WERI-Rb-1 (cell line): ENCODE measurements at places on chromosomes 1 and 21.

GRCh38 chr1:42251042-42251441 lies 84.0 kb downstream of the FOXJ3 start:
- no peak for DNase-seq

GRCh38 chr1:203544485-203544884 lies 50.5 kb downstream of the OPTC start:
- no peak for DNase-seq

- DNase-seq, result peak; percentile 80
Measured at GRCh38 chr21:45013260-45013841, 61.0 kb upstream of the ADARB1 start.

DNA sequence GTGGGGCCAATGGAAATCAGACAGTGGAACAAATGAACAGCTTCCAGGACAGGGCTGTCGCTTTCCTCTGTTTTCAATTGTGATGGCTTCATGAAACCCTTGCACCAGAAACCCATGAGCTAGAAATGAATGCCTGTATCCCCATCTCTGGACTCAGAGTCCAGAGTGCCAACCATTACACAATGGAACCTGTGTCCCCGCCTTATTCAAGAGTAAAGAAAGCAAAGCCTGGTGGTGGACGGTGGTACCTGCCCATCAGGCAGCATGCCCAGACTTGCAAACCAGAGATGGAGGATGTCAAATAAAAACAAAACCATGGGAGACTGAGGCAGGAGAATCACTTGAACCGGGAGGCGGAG lies 4.4 kb upstream of the CAPN2 start:
- DNase-seq, result no peak

GRCh38 chr1:218346391-218347204 lies 1.5 kb downstream of the TGFB2 start:
- DNase-seq, result no peak

DNA sequence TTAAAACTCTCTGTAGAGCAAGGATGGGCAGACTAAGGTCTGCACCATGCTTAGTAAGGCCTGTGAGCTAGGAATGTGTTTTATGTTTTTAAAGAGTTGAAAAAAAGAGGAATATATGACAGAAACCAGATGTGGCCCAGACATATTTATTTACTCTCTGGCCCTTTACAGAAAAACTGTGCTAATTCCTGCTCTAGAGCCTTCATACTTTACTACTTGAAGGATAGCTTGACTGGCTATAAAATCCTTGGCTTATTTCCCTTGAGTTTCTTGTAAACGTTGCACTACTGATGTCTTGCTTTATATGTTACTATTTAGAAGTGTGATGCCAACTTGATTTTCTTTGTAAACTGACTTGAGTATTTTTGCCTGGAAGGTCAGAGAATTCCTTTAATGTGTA lies 33.5 kb downstream of the CTBS start:
- DNase-seq, result no peak

- DNase-seq, result peak; percentile 95
Measured at GRCh38 chr1:155173478-155174323, at the start of gene TRIM46. Gene TRIM46 (plus strand): TSS chr1:155173849. CDS start chr1:155173967, 118 bp downstream.

GRCh38 chr1:204742676-204743251 lies 57.2 kb upstream of the LRRN2 start:
- DNase-seq, result peak; percentile 96

- DNase-seq, result no peak
Measured at GRCh38 chr1:26915204-26915842, 1.5 kb upstream of the NR0B2 start.

DNA sequence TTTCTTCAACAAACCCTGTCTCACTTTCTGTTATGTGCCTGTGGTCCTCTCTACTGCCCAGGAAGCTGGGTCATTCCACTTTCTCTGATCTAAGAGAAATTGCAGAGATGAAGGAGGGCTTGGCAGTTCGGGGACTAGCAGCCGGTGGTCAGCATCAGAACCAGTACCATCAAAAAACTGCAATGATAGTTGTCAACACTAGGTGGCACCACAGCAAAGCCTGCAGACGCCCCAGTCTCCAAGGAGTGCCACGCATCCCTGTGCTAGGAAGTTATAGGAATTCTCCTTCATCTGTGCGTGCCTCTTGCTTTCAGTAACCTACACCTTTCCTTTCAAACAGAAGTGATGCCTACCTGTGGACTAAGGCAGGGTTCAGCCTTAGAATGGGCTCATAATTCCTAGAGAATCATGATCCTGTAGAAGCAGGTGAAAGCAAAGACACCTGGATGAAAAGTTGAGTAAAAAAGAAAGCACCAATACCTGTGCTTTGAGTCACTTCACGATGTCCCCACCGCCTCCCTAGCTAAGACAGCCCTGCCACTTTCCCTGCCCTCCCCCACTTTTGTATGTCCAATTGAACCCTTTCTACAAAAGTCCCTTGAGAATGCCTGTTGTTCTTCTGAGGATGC lies 129.2 kb downstream of the ADAMTS1 start:
- DNase-seq, result peak; percentile 62

GRCh38 chr1:33358795-33359503 lies 38.1 kb upstream of the A3GALT2 start:
- DNase-seq, result no peak

DNA sequence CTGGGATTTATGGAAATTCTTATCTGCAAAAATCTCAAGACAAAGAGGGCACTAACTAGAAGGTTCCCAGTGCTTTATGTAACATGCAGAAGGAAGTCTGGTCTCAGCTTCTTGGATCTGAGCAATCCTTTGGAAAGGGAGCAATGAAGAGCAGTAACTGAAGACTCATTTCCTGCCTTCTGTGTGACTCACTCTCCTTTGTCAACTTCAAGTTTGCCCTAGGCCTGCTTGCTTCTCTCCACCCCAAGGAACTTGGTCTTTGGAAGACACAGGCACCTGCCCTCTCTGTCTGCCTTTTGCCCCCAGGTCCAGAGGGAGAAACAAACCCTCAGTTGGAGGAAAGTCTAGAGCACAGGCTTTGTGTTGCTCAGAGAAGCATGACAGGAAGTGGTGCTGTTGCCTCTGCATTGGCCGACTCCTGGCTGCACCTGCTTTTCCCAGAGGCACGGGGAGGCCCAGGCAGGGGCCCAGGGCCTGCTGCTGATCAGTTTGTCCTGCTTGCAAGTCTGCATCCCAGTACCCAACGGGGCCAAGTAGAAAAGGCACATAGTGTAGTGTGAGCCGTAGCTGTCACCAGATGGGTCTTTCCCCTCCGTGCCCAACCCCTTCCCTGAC lies 137.2 kb downstream of the DHRS3 start:
- no peak for DNase-seq

GRCh38 chr1:223489439-223489838 lies 96.2 kb downstream of the CCDC185 start:
- DNase-seq, result no peak

DNA sequence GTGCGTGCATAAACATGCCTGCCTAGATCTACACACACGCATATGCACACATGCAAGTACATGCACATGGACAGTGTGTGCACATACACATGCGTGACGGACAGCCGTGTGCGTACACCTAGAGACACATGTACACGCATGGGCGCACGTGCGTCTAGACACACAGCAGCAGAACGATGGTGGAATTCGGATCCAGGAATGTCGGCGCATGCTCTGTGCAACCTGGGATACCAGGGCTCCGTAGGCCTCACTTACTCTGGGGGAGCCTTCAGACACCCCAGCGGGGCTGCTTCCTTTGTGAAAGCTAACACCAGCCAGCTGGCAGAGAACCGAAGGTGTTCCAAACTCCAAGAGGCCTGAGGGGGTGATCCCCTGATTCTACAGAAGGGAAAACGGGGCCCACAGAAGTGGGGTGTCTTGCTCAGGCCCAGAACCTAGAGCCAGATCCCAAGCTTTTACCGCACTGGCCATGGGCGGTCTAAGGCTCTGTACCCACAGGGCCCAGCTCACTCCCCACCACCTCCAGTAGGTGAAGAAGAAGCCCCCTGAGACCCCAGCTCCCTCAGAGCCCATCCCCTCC lies 27.4 kb upstream of the ARHGEF16 start:
- DNase-seq, result no peak

- DNase-seq, result peak; percentile 46
Measured at GRCh38 chr1:202850593-202851362, 38.2 kb downstream of the RABIF start.

DNA sequence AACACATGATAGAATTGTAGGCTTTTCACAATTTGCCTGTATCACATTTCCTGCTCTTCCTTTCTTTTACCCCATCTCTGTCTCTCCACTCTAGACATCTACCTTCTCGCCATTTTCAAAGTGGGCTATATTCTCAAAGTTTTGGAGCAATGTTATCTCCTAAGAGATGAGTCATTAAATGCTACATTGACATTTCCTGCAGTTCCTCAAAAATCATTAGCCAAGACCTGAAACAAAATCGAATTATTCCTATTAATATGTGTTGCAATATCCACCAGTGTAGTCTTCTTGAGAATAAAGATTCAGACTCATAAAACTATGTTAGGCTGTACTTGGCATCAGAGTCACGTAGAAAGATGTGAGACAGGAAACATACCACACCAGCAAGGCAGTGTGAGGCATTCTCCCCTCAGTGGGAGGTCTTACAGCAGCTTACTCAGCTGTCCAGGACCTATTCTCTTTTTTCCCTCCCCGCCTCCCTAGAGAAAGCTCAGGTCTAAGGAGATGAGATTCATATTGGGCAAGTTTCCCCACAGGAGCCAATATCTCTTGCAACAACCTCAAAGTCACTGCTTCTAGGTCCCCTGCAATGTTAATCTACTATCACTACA lies 38.8 kb downstream of the FRRS1 start:
- no peak for DNase-seq

DNA sequence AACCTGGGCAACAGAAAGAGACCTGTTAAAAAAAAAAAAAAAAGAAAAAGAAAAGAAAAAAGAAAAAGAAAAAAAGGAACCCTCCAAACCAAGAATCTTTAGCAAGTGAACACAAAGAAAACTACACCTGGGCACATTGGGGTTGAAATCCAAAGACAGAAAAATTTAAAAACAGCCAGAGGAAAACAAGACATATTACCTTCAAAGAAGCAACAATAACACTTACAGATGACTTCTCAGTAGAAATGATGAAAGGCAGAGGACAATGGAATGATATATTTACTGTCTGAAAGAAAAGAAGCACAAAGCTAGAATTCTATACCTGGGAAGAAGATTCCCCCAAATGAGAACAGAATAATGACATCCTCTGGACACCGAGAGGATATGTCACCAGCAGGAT lies 2.7 kb upstream of the KRTAP10-1 start:
- DNase-seq, result no peak

- no peak for DNase-seq
Measured at GRCh38 chr1:196387766-196388165, 220.5 kb downstream of the KCNT2 start.

GRCh38 chr21:35333831-35334618 lies 284.9 kb upstream of the RUNX1 start:
- DNase-seq, result no peak

DNA sequence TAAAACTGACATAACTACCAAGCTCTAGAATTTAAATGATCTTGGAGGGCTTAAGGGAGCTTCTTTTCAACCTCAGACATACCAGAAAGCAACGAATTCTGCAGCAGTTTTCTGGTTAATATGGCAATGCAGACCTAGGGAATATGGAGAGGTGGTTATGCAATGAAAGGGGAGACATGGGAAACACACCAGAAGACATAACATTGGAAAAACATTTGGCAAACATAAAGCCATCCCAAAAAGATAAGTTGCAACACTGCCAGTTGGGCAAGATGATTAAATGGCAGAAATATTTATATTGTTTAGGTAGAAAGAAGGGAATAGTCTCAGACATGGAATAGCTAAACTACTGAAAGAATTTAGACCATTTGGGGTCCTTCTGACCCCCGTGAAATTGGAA lies 104.5 kb downstream of the KCNJ6 start:
- no peak for DNase-seq

- no peak for DNase-seq
Measured at GRCh38 chr1:72442262-72442661, 159.9 kb upstream of the NEGR1 start.

DNA sequence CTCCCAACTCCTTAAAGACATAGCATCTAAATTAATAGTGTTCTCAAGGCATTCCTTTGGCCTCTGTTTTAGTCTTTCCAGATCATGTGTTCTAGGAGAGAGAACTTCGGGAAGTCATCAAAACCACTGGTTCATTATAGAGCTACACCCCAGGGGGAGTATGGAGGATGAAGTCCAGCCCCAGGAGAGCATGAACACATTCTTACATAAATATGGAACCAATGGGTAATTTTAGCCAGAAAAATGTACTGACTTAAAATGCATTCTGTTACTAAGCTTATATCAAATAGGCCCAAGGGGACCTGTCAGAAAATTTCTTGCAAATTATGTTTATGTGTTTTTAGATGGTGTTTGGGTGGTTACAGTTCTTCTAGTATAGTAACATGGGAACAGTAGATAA lies 165.2 kb downstream of the NTMT2 start:
- no peak for DNase-seq

GRCh38 chr1:116127123-116127847 lies 16.1 kb downstream of the MAB21L3 start:
- no peak for DNase-seq

DNA sequence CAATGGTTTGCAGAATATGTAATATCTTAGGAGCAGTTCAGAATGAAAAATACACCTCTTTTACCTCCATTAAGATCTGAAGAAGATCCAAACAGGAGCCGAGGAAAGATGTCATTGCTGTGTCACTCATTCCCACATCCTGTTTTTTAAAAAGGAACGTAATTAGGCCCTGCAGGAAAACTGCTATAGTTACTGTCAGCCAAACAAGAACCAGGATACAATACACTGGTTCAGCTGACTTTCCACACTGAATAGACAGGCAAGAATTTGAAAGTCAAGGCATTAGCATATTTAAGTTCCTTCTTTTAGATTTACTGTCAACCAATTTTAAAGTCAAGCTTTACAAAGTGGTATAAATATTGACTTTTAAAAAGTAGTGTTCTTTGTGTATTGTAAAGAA lies 63.8 kb downstream of the IARS2 start:
- DNase-seq, result no peak

GRCh38 chr21:14694817-14695216 lies 148.7 kb upstream of the SAMSN1 start:
- DNase-seq, result no peak

- DNase-seq, result no peak
Measured at GRCh38 chr1:87089070-87089736, 174.8 kb downstream of the HS2ST1 start.
